ENCODE measurements at places on chromosomes 3 and 15.

- DNase-seq = no peak
Observed at GRCh38 chr3:115042351-115042750, 104.7 kb downstream of the ZBTB20 start.

- DNase-seq = peak; percentile 58
Observed at GRCh38 chr15:42549032-42549491, 424 bp downstream of the HAUS2 start.

DNA sequence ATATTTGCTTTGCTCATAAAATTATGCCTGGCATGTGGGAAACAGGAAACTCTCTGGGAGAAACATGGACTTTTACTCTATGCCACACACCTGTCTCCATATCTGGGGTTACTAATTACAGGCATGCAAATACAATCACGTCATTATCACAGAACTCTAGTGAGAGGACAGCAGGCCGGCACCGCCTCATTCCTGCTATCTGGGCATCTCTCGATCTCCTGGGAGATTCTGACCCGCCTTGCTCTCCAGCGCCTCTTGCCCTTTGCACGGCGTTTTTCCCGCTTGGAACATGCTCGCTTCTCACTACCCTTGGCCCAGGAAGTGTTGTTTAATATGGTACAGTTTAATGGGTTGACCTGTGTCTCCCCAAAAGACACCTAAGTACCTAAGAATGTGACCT, 45.4 kb upstream of the PARL start:
- DNase-seq = no peak

DNA sequence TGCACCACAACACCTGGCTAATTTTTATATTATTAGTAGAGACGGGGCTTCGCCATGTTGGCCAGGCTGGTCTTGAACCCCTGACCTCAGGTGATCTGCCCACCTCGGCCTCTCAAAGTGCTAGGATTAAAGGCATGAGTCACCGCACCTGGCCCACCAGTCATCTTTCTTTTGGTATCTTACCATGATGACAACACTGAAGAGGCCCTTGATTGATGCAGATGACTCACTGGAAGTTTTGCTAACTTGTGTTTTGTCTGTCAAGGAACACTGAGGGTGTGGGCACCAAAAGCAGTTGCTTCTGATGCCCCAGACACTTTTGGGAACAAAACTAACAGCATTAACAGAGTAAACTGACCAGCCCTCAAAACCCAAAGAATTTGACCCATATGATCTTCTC, 88.3 kb downstream of the MYO5A start:
- no peak for DNase-seq

DNA sequence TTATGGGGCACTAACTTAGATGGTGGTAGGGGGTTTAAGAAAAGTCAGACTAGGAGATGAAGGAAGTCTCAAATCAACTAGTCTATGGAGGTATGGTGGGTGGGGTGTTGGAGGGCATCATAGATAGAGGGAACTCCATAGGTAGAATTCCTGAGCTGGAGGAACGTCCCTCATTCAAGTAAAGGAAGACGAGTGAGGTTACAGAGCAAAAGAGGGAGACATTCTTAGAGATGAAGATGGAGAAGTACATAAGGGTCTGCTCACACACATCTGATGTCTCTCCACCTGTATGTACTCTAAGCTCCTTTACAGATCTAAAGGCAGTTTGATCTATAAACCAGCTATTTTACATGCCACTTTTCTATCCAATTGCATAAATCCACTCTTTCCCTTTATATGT, 1.4 kb downstream of the PLSCR1 start:
- DNase-seq = no peak

GRCh38 chr3:101758224-101758623, 20.8 kb upstream of the NXPE3 start:
- DNase-seq = no peak

GRCh38 chr3:30908456-30909037, 14.1 kb upstream of the GADL1 start:
- DNase-seq = no peak

DNA sequence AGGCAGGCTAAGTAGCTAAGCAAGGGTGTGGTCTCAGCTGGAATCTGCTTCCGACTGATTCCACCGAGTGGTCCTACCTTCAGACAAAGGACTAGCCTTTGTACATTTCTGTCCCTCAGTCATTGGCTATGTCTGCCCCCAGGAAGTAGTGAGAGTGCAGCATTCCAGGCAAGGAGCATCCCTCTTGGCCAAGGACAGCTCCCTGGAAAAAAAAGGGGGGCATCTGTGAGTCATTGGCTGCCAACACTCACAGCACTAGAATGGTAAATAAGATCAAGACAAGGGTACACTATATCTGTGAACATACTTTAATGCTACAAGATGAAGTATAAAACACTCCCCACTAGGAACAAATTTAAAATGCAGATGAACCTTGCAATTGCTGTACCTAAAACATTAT, 66.8 kb downstream of the STAC start:
- DNase-seq = no peak
